ENCODE measurements at places on chromosomes 16 and 17.

DNA sequence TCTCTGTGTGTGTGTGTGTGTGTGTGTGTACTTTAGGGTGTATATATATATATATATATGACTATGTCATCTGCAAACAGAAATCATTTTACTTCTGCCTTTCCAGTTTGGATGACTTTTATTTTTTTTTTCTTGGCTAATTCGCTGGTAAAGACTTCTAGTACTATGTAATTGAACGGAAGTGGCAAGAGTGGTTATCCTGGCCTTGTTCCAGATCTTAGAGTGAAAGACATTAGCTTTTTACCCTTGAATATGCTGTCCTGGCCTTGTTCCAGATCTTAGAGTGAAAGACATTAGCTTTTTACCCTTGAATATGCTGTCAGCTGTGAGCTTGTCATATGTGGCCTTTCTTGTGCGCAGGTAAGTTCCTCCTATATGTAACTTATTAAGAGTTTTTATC, 72.7 kb upstream of the MYOCD start:
- no peaks in the 10 kb centered on the region for H3K36me3 ChIP-seq
- H3K4me3 ChIP-seq, result no peak overlapping the region
- H3K27ac ChIP-seq, result no peak overlapping the region
- no peaks in the 10 kb centered on the region for H3K27me3 ChIP-seq

- no peak overlapping the region for H3K4me3 ChIP-seq
- H3K4me1 ChIP-seq, result no peaks in the 10 kb centered on the region
- no peak overlapping the region for H3K27ac ChIP-seq
- H3K36me3 ChIP-seq, result no peaks in the 10 kb centered on the region
- no peak for DNase-seq
These were observed 22.8 kb downstream of the CRISPLD2 start for GRCh38 chr16:84842516-84843148.

DNA sequence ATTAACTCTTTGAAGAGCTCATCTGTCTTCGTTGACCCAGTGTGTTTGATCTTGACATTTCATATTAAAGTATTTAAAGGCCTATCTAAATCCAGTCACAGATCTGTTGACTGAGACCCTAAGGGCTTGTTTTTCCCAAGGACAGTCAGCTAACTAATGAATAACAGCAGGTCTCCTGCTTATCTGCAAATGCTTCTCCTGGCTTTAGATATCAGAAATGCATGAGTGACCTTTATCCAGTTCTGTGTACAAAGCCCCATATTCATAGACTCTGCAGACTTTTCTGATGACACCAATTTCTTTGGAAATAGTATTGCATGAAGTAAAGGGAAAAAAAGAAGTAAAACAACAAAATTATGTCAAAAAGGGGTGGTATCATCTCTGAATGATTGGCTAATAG, 70.3 kb downstream of the YPEL2 start:
- H3K4me1 ChIP-seq, result no peaks in the 10 kb centered on the region
- no peak overlapping the region for H3K27ac ChIP-seq
- H3K4me3 ChIP-seq, result no peak overlapping the region
- no peaks in the 10 kb centered on the region for H3K27me3 ChIP-seq
- no peak for DNase-seq

DNA sequence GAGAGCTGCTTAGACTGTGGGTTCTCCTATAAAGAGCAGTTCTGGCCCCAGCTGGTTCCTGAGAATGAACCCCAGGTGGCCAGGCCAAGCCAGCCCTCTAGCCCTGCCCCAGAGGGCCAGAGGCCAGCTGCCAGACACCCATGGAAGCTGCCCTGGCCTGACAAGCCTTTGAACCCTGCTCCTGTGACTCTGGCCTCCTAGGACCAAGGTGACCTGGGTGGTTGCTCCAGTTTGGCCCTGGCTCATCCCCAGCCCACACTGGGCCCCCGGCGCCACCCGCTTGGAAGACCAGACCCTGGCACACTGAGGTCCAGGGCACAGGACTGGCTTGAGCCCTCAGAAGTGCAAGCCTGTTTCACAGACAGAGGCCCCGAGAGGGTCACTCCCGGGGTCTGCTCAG, 6.8 kb upstream of the KCNJ12 start:
- no peak for DNase-seq
- H3K27ac ChIP-seq, result no peak overlapping the region
- no peaks in the 10 kb centered on the region for H3K36me3 ChIP-seq
- no peaks in the 10 kb centered on the region for H3K27me3 ChIP-seq
- no peaks in the 10 kb centered on the region for H3K4me1 ChIP-seq
- no peak overlapping the region for H3K4me3 ChIP-seq

GRCh38 chr17:77237232-77238008, 96.7 kb downstream of the SEC14L1 start:
- H3K36me3 ChIP-seq, result no peaks in the 10 kb centered on the region
- no peak for DNase-seq
- H3K27me3 ChIP-seq, result no peaks in the 10 kb centered on the region
- no peak overlapping the region for H3K4me3 ChIP-seq
- H3K4me1 ChIP-seq, result no peaks in the 10 kb centered on the region
- no peak overlapping the region for H3K27ac ChIP-seq

DNA sequence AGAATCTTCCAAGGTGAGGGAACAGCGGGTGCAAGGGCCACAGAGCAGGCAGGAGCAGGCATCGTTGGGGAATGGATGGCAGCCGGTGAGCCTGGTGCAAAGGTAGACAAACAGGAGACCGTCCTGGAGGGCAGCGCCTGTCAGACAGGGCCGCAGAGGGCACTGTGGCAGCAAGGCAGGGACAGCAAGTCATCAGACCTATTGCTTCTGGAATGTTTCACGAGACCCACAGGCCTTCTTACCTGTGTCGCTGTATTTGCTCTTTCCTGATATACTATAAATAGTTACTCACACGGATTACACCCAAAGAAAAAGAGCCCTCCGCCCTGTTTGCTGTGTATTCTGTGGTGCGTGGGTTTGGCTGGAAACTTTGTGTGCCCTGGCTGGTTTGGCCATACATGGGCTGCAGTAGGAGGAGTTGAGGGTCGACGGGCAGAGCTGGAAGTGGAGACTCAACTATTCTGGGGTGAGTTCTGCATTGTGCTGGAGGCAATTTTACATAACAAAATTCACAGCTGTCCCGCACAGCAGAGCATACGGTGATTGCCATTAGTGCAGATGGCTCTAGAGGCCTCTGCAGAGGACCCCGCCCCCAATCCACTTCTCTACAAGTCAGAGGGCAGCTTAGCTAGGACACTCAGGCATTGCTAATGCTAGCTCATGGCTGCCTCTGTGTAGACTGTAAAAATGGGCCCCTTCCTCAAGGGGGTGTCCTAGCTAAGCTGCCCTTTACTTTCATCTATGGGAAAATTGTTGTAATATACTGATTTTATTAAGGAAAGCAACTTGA, 18.6 kb upstream of the POLR3E start:
- H3K4me1 ChIP-seq, result no peaks in the 10 kb centered on the region
- peaks cover 15% of the 10 kb centered on the region for H3K36me3 ChIP-seq
- H3K27me3 ChIP-seq, result no peaks in the 10 kb centered on the region
- no peak for DNase-seq
- H3K4me3 ChIP-seq, result no peak overlapping the region

DNA sequence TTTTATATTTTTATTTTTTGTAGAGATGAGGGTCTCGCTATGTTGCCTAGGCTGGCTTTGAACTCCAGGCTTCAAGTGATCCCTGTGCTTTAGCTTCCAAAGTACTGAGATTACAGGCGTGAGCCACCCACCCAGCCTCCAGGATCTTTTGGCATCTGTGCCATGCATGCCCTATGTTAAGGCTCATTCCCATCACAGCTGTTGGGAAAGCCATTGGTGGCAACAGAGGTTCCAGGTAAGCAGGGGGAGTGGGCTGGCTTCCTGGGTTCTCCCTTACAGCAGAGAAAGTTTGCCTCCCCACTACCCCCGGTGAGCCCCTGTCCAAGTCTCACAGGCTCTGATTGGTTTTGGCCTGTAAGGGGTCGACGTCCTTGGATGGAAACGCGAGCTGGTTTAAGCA, 8.9 kb upstream of the MRTFB start:
- DNase-seq, result no peak
- no peak overlapping the region for H3K4me3 ChIP-seq
- H3K4me1 ChIP-seq, result no peaks in the 10 kb centered on the region
- H3K27ac ChIP-seq, result no peak overlapping the region
- no peaks in the 10 kb centered on the region for H3K27me3 ChIP-seq
